ENCODE measurements at places on chromosomes 13 and 19. TPM values are rescaled to one million over a fixed set of nuclear protein-coding genes. Genes with fewer than 3 reads are reported as not detected.

IGFL1 gene
- not detected for total RNA-seq

HNRNPUL1 gene
- total RNA-seq: 163 TPM

APOC1 gene
- total RNA-seq: 0.86 TPM

CILP2 gene
- not detected for total RNA-seq

METTL21C gene
- not detected for total RNA-seq

KLK14 gene
- total RNA-seq: not detected
